ENCODE measurements at places on chromosomes 7 and 10. TPM values are rescaled to one million over a fixed set of nuclear protein-coding genes. Genes with fewer than 3 reads are reported as not detected.

The ASB15 gene
- not detected for total RNA-seq

The PITX3 gene
- total RNA-seq = not detected

The STK31 gene
- 4.8 TPM for total RNA-seq

The ODAD2 gene
- total RNA-seq = 0.37 TPM

The ZNF853 gene
- total RNA-seq = 7.5 TPM

The CALHM2 gene
- total RNA-seq = 11.6 TPM

- no peak for DNase-seq
- no peaks in the 10 kb centered on the region for H3K36me3 ChIP-seq
- no peak overlapping the region for H3K27ac ChIP-seq
- no peak overlapping the region for H3K4me3 ChIP-seq
- H3K4me1 ChIP-seq = no peaks in the 10 kb centered on the region
- no peaks in the 10 kb centered on the region for H3K27me3 ChIP-seq
These were observed 409.4 kb downstream of the EXOC4 start for GRCh38 chr7:133662276-133662675.

DNA sequence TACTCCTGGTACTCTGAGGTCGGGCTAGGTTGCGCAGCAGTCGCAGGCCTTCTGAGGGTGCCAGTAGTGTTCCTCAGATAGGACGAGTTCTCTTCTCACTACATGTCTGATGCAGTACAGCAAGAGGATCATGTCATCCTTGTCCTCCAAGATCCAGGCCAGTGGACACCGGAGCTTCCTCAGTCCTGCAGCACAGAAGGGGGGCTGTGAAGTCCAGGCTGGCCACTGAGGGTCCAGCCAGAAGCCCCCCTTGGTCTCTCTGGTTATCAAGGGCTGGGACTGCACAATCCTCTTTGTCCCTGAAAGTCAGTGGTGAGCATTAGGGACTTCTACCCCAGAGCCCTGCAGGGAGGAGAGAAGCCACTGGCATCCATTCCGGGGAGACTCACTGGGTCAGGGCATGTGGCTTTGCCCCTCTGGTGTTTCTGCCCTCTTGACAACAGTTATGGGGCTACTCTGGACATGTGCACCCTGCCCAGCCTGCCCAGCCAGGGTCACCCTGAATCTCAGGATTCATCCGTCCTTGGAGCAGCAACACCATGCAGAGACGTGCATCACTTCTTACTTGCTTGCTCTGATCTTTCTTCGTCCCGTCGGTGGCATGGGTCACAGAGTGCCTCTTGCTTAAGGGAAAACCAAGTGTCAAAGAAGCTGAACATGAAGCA is 125.7 kb downstream of the ADCY1 start:
- H3K4me3 ChIP-seq = no peak overlapping the region
- peak; percentile 18 for DNase-seq
- H3K36me3 ChIP-seq = no peaks in the 10 kb centered on the region
- peaks cover 8% of the 10 kb centered on the region for H3K27me3 ChIP-seq
- H3K4me1 ChIP-seq = no peaks in the 10 kb centered on the region
- no peak overlapping the region for H3K27ac ChIP-seq

GRCh38 chr7:24755541-24756407 is 1.5 kb downstream of the GSDME start:
- no peak overlapping the region for H3K27ac ChIP-seq
- no peak overlapping the region for H3K4me3 ChIP-seq
- H3K36me3 ChIP-seq = no peaks in the 10 kb centered on the region
- H3K4me1 ChIP-seq = peaks cover 6% of the 10 kb centered on the region

- no peak overlapping the region for H3K27ac ChIP-seq
- no peaks in the 10 kb centered on the region for H3K4me1 ChIP-seq
- H3K4me3 ChIP-seq = no peak overlapping the region
- H3K36me3 ChIP-seq = no peaks in the 10 kb centered on the region
- DNase-seq = no peak
- no peaks in the 10 kb centered on the region for H3K27me3 ChIP-seq
These were observed 27.2 kb downstream of the C10orf71 start for GRCh38 chr10:49325916-49326783.

DNA sequence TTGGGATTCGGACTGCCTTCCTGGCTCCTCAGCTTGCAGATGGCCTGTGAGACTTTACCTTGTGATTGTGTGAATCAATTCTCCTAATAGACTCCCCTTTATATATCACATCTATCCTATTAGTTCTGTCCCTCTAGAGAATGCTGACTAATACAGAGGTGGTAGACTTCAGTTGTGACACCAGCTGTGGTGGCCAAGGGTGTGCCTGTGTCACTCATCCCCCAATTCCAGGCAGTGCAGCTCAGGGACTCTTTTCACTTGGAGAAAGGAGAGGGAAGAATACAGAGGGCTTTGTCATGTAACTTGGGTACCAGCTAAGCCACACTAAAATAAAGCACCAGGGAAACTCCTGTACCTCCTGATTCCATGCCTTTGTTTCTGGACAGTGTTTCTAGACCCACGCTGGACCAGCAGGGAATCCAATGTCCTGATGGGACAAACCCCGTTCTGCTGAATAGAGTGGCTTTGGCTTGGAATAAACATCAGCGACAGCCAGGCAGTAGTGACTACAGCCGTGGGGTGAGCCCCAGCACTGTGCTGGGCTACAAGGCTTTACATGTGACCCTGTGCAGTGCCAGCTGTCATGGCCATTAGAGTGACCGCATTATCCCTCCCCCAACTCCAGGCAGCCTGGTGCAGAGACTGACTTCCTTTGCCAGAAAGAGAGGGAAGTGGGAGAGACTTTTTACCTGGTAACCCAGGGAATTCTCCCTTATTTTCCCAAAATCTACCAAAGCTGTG is 233.6 kb downstream of the ANK3 start:
- H3K36me3 ChIP-seq = no peaks in the 10 kb centered on the region
- no peaks in the 10 kb centered on the region for H3K27me3 ChIP-seq
- H3K4me3 ChIP-seq = no peak overlapping the region
- DNase-seq = no peak

Measured in stomach (tissue), 19 donors.